Mesothelial cell of epicardium (in vitro differentiated cells): ENCODE measurements at places on chromosomes 16 and 17.
A peak's percentile ranks its signal among the peaks of the same experiment; 100 is the strongest.

DNA sequence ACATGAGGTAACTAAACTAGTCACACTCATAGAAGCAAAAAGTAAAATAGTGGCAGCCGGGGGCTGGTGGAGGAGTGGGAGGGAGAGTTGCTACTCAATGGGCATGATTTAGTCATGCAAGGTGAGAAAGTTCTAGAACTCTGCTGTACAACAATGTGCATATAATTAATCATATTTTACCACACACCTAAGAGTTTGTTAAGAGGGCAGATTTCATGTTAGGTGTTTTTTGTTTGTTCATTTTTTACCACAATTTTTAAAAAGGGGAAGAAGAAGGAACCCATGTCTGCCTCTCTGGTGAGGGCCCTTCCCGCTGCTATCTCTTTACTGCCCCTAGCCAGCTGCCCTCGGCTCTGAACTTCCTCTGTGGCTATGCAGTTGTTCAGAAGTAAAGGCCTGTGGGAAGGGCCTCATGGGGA is 11.2 kb downstream of the CD300LB start:
- no peak overlapping the region for H3K4me3 ChIP-seq
- no peak for DNase-seq
- peaks cover 33% of the 10 kb centered on the region for H3K27me3 ChIP-seq
- H3K4me1 ChIP-seq = no peaks in the 10 kb centered on the region
- no peak overlapping the region for H3K27ac ChIP-seq

- H3K27ac ChIP-seq = no peak overlapping the region
- no peak for DNase-seq
- peaks cover 3% of the 10 kb centered on the region for H3K4me1 ChIP-seq
- H3K4me3 ChIP-seq = no peak overlapping the region
- peaks cover 16% of the 10 kb centered on the region for H3K36me3 ChIP-seq
Observed at GRCh38 chr16:69793526-69793925, 31.4 kb downstream of the WWP2 start.

DNA sequence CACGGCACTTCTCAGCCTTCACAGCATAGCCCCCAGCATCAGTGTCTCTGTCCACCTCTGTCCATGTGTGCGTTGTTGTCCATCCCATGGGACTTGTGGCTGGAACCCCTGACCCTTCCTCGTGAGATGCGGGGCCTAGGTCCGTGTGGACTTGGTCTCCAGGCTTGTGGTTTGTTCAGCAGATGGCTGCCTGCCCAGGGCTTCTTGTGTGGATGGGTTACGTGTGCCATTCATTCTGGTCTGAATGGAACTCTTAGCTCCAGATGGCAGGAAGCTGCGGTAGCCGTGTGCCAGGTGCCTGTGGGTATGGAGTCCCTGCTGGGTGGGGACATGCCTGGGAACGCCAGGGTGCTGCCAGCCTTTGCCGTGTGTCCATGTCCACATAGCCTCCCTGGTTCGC is 31.7 kb upstream of the NUDT16L1 start:
- H3K27me3 ChIP-seq = no peaks in the 10 kb centered on the region
- no peak overlapping the region for H3K27ac ChIP-seq
- H3K4me1 ChIP-seq = no peaks in the 10 kb centered on the region
- peaks cover 12% of the 10 kb centered on the region for H3K36me3 ChIP-seq
- no peak overlapping the region for H3K4me3 ChIP-seq
- DNase-seq = no peak

DNA sequence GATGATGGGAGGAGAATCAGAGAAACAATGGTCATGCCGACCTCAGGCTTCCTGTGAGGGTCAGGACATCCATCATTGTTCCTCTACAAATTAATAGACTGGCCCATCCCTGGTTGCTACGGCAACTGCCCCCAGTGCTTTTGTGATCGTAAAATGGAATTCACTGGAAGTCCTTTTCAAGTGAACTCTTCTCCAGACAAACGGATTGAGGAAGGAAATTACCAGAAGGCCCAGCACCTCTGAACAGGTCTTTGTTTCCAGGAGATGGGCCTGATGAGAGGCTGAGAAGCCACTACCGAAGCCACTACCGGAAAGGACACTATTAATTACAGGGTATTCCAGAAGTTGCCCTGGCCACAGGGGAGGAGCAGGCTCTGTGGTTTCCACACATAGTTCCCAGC is 126.0 kb downstream of the MGAT5B start:
- no peaks in the 10 kb centered on the region for H3K36me3 ChIP-seq
- peaks cover 2% of the 10 kb centered on the region for H3K4me1 ChIP-seq
- DNase-seq = no peak
- no peak overlapping the region for H3K4me3 ChIP-seq
- H3K27me3 ChIP-seq = peaks cover 10% of the 10 kb centered on the region

GRCh38 chr17:8225813-8226535 is 15.6 kb upstream of the AURKB start:
- peak overlapping the region; percentile 80 for H3K4me3 ChIP-seq
- peaks cover 2% of the 10 kb centered on the region for H3K27me3 ChIP-seq
- DNase-seq = no peak
- H3K27ac ChIP-seq = peak overlapping the region; percentile 74

DNA sequence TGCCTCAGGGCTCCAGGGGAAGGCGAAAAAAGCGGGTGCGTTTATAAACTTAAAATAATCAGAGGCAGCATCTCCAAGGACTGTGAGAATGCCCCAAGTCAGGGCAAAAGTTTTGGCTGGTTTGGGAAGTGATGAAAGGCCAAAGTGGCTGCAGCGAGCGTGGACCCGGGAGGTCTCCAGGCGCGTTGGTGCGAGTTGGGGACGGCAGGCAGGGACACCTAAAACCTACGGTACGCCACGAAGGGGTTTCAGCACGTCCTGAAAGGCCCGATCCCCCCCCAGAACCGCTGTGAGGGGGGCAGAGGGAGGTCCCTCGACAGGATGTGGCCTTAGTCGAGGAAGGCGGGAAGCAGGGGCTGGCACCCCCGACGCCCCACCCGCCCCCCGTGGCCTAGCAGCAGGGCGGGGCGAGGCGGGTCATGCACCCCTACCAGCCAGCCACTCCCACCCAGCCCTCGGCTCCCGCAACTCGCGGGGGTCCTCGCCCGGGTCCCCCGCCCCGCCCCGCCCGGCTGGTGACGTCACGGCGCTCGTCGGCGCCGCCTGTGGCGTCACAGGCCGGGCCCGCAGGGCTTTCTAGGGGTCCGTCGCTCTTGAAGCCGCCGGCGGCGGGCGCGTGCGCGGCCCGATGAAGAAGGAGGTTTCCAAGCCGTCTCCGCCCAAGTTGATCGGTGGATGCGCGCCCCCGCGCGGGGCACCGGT is at the start of gene MYCBPAP:
TSS of gene MYCBPAP (plus strand) at position 569 of the 702 bp plus-strand sequence. CDS start 236 bp downstream, outside the sequence.
- no peaks in the 10 kb centered on the region for H3K36me3 ChIP-seq
- peaks cover 32% of the 10 kb centered on the region for H3K4me1 ChIP-seq
- peaks cover 13% of the 10 kb centered on the region for H3K27me3 ChIP-seq
- H3K4me3 ChIP-seq = peak within 1 kb of the TSS; percentile 75
- peak within 1 kb of the TSS; percentile 90 for H3K27ac ChIP-seq

DNA sequence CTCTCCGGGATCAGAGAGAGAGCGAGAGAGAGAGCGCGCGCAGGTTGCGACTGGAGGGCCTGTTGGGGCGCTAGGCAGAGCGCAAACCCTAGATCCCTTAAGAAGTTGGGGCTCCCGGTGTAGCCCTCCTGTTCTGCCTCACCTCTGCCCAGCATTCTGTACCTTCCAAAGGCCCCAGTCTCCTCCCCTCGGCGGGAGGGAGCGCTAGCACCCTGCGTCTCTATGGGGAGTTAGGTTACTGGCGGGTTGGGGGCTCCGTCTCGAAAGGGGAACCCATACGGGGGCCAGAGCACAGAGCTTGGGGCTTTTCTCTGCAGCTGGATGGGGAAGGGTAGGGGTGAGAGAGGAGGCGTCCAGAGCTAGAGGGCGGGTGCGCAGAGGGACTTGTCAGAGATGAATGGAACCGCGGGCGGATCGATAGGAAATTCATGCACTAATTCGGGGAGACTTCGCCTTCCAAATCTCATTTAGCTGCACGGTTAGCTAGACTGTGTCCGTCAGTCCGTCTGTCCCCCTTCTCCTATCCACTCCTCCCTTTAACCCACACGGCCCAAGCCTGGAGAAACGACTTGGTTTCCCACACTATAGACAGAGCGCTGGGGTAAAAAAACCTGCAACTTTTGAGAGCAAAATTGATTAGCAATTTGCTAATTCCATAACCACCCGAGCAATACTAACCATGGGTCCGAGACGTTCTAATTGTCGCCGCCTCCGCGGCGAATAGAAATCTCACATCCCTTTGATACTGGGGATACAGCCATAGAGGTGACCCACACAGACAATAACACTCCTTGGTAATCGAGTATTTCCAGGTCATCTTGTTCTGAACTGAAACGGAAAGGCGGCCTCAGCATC is 693 bp upstream of the HOXB4 start:
- no peaks in the 10 kb centered on the region for H3K27me3 ChIP-seq
- H3K4me3 ChIP-seq = peak overlapping the region; percentile 90
- DNase-seq = no peak
- H3K36me3 ChIP-seq = peaks cover 25% of the 10 kb centered on the region

DNA sequence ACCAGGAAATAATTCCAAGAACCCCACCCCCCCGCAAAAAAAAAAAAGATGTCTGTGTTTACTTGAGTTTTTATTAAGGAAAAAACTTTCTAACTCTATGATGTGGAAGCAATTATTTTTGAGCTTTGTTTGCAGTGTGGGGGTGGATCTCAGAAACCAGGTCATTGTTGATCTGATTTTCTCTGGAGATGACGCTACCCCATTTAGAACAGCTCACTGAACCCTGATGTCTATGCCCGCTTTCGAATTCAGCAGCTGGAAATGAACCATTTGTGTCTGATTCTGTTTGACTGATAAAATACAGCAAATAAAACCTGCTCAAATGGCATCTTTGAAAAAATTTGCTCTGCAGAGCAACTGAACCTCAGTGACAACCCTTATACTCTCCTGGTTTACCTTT is 368.6 kb downstream of the GRIN2A start:
- H3K36me3 ChIP-seq = no peaks in the 10 kb centered on the region
- no peak overlapping the region for H3K27ac ChIP-seq
- no peak overlapping the region for H3K4me3 ChIP-seq
- DNase-seq = no peak

DNA sequence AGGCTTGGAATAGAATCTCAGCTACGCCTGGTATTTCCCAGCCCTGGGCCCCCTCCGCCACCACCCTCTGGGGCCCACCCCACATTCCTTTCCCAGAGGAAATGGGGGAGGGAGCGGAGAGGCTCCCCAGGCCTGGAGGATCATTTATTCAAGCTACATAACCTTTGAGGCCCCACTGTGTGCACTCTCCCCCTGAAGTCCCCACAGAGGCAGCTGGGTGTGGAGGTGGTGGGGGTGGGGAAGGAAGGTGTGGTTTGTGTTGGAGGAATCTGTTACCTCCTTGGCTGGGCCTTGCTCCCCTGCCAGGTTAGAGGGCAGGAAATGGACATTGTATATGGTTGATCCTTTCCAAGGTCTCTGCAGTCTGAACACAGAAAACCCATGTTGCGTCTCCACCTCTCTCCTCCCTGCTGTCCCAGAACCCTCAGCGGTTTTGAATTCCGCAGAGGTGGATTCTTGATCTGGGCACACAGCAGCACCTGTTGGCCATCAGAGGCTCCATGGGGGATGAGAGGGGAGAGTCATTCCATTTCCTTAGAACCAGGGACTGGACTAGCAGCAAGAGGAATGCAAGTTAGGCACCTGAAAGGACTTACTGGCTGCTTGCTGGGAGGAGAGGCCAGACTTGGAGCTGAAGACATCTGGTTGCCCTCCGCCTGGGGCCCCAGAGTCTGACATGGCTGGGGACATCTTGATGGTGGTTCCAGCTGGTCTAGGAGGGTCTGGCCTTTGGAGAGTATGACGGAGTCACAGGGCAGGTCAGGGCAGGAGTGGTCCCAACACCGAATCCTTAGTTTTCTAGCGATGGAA is 23.0 kb downstream of the ARHGAP23 start:
- peak; percentile 70 for DNase-seq
- no peaks in the 10 kb centered on the region for H3K27me3 ChIP-seq
- H3K4me1 ChIP-seq = peaks cover 67% of the 10 kb centered on the region
- H3K36me3 ChIP-seq = no peaks in the 10 kb centered on the region
- peak overlapping the region; percentile 96 for H3K27ac ChIP-seq

DNA sequence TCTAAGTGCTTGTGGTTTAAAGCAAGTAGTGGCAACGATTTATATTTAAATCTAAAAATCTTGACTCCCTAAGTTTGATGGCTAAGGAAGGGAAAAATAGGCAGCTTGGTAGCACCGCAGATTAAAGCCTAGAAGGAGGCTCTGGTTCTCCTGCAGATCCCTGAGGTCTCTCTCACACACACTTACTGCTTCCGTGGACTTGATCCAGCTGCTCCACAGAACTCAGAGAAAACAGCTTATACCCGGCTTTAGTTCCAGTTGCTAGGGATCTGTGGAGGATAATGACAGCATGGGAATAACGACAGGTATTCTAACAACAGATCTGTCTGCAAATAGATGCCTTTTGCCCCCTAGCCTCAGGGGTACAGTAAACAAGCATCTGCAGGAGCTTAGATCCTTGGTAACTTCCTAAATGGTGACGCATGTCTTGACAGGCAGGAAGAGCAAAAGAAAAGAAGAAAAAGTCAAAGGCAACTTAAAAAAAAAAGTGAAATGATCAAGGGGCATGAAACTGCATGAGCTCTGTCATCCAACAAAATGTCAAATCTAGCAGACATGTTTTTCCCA is 4.5 kb downstream of the WIPI1 start:
- H3K27me3 ChIP-seq = no peaks in the 10 kb centered on the region
- H3K27ac ChIP-seq = no peak overlapping the region
- H3K4me3 ChIP-seq = no peak overlapping the region
- peaks cover 11% of the 10 kb centered on the region for H3K36me3 ChIP-seq

GRCh38 chr17:79006794-79007503 is 2.6 kb downstream of the CANT1 start:
- no peak for DNase-seq
- peaks cover 2% of the 10 kb centered on the region for H3K36me3 ChIP-seq
- peaks cover 35% of the 10 kb centered on the region for H3K4me1 ChIP-seq
- H3K27ac ChIP-seq = no peak overlapping the region
- no peaks in the 10 kb centered on the region for H3K27me3 ChIP-seq
- peak overlapping the region; percentile 34 for H3K4me3 ChIP-seq

DNA sequence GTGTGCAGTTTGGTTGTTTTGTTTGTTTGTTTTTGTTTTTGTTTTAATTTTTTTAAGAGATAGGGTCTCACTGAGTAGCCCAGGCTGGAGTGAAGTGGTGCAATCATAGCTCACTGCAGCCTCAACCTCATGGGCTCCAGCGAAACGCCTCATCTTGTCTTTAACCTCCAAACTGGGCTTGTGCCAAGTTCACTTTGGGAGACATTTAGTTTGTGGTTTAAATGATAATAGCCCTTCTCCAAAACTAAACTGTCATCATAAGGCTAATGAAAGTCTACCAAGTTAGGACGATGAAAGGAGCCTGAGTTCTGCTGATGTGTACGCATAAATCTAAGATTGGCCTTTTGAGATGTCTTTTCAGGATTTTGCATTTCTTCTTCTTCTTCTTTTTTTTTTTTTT is 6.5 kb upstream of the CARD14 start:
- DNase-seq = no peak
- no peak overlapping the region for H3K27ac ChIP-seq
- no peaks in the 10 kb centered on the region for H3K27me3 ChIP-seq
- H3K36me3 ChIP-seq = no peaks in the 10 kb centered on the region
- H3K4me1 ChIP-seq = peaks cover 26% of the 10 kb centered on the region

DNA sequence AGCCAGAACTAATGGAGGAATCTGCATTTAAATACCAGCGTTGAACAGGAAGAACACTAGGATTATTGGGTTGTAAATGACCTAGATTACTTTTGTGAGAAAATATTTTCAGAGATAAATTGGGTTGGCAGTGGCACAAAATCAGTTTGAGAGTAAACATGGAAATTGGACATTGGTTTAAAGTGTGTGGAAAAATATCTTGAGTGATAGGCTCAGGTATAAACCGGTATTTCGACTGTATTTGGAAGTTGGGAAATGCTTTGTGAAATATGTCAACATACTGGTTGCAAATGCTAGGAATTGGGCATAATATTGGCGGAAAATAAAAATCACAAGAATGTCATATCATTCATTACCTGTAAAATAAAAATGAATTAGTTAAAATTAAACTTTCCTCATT is 15.1 kb downstream of the PRKAR1A start:
- no peak overlapping the region for H3K4me3 ChIP-seq
- H3K27me3 ChIP-seq = no peaks in the 10 kb centered on the region
- H3K27ac ChIP-seq = peak overlapping the region; percentile 14
- no peak for DNase-seq
